ENCODE measurements at places on chromosomes 7 and 10.

- no peak for DNase-seq
Measured at GRCh38 chr7:17269341-17270221, 28.9 kb upstream of the AHR start.

GRCh38 chr7:158076656-158077055 is 511.0 kb downstream of the PTPRN2 start:
- no peak for DNase-seq

GRCh38 chr10:111430070-111430469 is 353.2 kb downstream of the ADRA2A start:
- DNase-seq = no peak

- DNase-seq = no peak
Measured at GRCh38 chr10:1152386-1153250, 96.4 kb downstream of the WDR37 start.

GRCh38 chr10:115941361-115941771 is 331.6 kb downstream of the GFRA1 start:
- no peak for DNase-seq

DNA sequence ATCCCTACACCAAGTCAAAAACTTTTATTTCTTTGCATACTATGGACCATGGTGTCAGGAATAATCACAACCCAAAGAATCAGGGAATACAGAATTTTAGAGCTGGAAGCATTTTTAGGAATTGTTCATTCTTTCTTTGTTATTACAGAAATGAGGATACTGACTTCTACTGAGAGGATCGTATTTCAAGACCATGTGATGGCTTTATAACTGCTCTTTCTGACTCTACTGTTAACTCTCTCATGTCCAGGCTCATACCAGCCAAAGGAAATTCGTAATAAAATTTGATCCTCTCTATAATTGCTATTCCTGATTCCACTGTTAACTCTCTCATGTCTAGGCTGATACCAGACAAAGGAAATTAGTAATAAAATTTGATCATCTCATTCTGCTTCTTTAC is 1050.9 kb upstream of the C7orf33 start:
- DNase-seq = no peak
